ENCODE measurements at places on chromosomes 11 and 22.

DNA sequence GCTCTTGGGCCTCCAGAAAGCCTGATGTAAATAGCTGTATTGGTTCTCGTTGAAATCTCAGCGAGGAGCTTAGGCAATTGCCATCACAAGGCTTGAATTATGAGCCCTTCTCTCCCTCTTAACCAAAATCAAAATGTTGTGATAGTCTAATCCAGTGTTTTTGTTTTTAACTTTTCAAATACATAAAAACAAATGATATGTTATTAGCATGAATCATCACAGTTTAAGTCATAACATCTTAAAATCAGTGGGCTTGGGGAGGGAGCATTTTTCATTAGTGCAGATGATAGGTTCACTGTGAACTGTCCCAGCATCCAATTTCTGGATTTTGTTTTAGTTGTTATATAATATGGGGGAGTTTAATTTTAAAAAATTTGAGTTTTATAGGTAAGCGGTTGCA is 48.9 kb upstream of the HORMAD2 start:
- no peak for DNase-seq

DNA sequence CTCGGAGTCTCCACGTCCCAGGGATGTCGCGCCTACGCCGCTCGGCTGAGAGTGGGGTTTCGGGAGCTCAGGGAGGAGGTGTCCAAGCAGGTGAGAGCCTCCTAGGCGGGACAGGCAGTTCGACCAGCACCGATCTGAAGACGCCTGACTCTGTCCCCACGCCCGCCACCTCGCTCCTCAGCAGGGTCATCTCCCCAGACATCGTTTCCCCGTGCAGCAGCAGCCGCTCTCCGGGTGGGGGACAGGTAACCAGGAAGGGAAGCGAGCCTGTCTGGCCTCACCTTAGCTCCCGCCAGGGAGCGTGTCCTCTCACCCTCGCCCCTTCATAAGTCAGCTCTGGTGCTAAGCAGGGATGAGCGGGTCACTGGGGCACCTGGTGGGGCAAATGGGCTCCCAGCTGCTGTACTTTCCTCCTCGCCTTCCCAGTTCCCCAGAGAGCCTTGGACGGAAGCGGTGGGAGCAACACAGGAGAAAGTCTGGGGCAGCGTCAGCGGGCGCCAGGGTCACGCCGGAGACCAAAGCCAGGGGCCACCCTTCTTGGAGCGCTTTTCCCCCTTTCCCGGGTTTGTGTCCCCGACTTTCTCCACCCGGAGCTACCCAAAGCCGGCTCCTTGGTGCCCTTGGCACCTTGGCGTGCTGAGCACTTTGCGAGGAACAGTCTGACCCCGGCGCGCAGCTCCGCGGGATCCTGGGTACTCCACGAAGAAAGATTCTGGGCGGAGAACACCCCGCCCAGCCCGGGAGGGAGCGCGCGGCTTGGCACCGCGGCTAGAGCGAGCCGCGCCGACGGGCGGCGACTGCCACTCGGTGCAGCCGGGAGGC is 1.6 kb downstream of the SPON1 start:
- peak; percentile 79 for DNase-seq

DNA sequence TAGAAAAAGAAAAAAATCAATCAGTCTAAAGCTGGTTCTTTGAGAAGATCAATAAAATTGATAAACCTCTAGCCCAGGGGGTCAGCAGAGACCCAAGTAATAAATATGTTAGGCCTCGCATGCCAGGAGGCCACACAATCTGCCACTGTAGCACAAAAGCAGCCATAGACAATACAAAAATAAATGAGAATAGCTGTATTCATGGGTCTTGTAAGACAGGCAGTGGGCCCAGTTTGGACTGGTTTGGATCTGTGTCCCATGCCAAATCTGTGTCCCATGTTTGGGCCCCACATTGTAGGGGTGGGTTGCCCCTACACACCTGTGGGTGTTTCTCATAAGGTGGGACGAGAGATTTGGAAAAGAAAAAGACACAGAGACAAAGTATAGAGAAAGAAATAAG is 6.6 kb upstream of the PLAAT4 start:
- no peak for DNase-seq

- DNase-seq = no peak
Observed at GRCh38 chr22:41382610-41383009, 868 bp downstream of the TEF start.

GRCh38 chr11:95322539-95322938 is 91.5 kb upstream of the SESN3 start:
- no peak for DNase-seq

GRCh38 chr22:25736378-25737011 is 5.5 kb upstream of the MYO18B start:
- no peak for DNase-seq

GRCh38 chr11:16841984-16842383 is 103.5 kb downstream of the C11orf58 start:
- no peak for DNase-seq

DNA sequence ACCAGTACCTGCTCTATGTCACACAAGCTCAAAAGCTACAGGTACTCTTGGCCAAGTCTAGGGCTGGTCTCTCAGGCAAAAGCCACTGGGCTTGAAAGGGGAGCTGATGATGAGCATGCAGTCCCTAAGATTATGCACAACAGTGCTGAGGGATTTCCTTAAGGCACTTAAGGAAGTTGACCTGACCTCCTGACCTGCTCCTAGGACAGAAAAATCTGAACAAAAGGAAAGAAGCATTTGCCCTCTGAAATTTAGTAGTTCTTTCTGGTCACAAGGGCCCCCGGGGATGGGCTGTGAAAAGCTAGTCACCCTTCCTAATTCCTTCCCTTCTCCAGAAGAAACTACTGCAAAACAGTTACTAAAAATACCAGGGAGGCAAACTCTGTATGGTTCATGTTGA is 83.6 kb upstream of the PHOX2A start:
- no peak for DNase-seq

DNA sequence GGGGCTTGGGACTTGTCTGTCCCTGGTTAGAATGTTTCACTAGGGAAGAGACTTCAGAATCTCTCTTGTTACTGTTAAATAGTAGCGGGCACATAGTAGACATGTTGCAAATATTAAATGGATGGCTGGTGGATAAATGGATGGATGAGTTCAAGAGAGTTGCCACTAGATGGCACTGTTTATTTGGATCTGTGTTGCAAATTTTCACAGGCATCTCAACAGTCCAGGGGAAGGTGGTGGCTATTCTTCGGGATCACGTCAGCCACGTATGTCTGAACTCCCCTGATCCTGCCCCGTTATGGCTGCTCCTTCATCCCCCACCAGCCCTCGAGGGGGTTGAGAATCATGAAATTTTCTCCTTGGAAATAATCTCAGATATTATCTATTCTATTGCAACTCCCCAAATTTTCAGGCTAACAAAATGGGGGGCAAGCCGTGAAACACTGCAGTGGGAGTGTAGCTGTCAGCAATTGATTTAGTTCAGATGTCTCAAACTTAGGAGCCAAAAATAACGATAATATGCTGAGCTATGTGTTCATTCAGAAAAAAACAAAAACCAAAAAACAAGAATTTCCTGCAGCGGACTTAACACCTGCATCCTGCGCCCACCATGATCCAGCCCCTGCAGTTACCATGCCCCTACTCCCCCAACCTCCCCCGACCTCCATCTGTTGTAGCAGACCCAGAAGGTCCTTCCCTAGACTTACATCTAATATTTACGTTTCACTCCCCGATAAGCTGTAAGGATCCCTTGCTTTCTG is 29.1 kb upstream of the BIRC3 start:
- peak; percentile 80 for DNase-seq

DNA sequence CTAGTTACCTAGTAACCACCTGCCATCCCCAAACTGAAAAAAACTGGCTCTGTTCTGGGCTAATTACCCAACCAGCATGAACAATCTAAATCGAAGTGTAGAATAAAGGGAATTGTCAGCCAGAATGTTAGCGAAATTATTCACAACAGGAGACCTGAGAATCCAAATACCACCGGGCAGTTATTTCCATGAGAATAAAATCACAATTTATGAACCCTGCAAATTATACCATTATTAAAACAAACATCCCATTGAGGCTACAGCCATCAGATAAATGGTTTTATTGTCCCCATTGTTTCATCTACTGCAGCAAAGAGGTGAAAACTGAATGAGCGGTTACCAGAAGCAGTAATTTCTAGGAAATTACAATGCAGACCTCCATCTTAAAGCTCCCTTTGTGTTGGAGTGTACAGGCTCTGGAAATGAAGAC is 21.7 kb downstream of the FAM168A start:
- no peak for DNase-seq

GRCh38 chr11:61883327-61883726 is 8.0 kb downstream of the FADS3 start:
- DNase-seq = no peak

DNA sequence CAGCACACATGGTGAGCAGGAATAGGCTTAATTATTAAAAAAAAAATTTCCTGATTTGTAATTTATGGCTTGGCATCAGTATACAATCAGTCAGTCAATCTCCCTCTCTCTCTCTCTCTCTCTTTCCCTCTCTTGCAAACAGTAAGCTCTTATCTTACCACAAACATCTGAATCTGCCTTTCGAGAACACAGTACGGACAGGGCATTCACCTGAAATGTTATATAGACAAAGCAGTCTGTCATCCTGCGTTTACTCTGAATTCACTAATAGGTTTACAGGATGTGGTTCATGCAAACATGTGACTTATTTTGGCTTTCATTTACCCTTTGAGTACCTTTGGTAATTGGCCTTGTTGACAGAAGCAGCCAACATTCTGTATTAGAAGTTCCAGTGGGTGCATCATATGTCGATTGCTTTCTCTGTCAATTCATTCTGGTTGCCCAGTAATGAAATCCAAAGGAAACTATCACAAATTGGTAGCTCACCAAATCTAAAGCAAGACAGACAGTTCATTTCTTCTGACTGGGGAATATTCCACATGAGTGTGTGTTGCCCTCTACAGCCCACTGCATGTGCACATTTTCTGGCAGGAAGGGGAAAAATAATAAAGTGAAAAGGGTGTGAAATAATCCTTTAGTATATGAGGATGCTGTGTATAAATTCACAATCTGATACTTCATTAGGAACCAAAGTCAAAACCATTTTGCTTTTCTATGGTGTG is 1058.2 kb downstream of the LRRC4C start:
- no peak for DNase-seq

- no peak for DNase-seq
Observed at GRCh38 chr11:7079545-7080135, 9.2 kb upstream of the RBMXL2 start.

- no peak for DNase-seq
Observed at GRCh38 chr22:34914846-34915245, 151.1 kb upstream of the ISX start.

DNA sequence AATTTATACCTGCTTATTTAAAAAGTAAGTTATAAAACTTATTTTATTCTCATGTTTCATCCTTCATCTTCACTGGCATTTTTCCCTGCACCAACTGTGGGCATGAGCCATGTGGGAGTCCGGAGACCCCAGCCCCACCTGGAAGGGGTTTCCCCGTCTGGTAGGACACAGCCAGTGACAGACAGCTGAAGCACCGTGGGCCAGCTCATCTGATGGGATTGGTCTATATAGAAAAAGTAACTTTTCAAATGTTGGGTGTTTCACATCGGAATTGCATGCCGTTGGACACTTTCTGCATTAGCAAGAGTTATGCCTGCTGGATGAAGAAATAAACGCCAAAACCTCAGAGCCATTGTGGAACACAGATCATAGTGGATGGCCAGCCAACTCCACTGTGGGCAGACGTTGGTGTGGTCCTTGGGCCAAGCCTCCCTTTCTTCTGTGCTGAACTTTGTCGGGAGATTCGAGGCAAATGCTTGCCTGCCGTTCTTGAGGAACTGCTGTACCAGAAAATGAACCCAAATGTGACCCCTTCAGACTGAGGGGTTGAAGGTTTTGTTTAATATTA is 1329.3 kb downstream of the TBC1D22A start:
- no peak for DNase-seq
